T-helper 2 cell treated with Interferon-gamma antibody and Interleukin-4, amounts not matched to agents 100 ng/mL and 5 ng/mL, for 36 hours (primary cell): ENCODE measurements at places on chromosomes 11 and 22. TPM values are rescaled to one million over a fixed set of nuclear protein-coding genes. Genes with fewer than 3 reads are reported as not detected.

Gene ANO1
- total RNA-seq, result not detected in 2 replicates

Gene PANX3
- not detected in 2 replicates for total RNA-seq

Gene PHOX2A
- total RNA-seq, result not detected in 2 replicates

Gene ROBO4
- 0.11 and 0.20 TPM in 2 replicates for total RNA-seq

Gene CHRDL2
- not detected in 2 replicates for total RNA-seq

Gene OPCML
- not detected in 2 replicates for total RNA-seq

Gene SCGB1C1
- not detected in 2 replicates for total RNA-seq

Gene LMNTD2
- total RNA-seq, result 1.6 and 2.4 TPM in 2 replicates

Gene OR51B4
- total RNA-seq, result not detected in 2 replicates

Gene CNTF
- total RNA-seq, result 3.6 and 4.6 TPM in 2 replicates

Gene OR52H1
- not detected in 2 replicates for total RNA-seq

Gene MFRP
- total RNA-seq, result not detected in 2 replicates

Gene CHRNA10
- total RNA-seq, result 3.0 and 3.7 TPM in 2 replicates

Gene SPECC1L
- total RNA-seq, result 40.4 and 43.6 TPM in 2 replicates

Gene BCO2
- total RNA-seq, result 1.1 and 1.4 TPM in 2 replicates

Gene EMID1
- total RNA-seq, result 0.14 and 0.39 TPM in 2 replicates

Gene TMEM25
- 5.5 and 7.9 TPM in 2 replicates for total RNA-seq
